ENCODE measurements at places on chromosomes 16 and 17.

DNA sequence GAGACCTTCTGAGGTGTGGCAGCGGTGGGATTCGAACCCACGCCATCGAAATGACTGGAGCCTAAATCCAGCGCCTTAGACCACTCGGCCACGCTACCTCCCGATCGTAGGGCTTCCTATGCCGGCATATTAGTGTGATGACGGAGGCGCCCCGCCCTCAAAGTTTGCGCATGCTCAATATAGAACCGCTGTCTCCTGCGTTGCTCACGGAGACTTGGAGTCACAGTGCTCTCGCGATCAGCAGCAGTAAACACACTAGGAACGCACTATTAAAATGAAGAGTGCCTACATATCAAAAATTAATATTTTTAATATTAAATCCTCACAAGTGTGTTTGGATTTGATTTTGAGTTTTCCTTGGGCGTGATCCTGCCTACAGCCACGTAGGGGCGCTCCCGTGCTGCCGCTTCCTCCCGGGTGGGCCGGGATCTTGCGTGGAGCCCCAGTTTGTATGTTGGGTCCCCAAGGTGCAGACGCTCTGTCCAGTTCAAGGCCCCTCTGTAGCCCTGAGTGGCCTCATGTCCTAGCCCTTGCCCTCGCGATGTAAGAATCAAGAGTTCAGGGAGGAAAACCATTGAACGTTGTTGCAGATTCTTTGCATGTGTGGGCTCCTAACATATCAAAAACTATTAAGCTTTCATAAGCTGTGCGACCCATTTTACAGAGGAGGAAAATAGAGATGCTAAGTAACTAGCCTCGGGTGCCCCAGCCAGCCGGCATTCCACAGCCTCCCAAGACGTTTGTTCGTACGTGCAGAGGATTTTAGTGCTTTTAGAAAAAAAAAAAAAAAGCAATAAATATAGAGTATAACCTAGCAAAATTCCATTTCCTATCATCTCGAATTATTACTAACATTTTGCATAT lies 10.2 kb upstream of the EEF2K start:
- DNase-seq = peak; percentile 80

DNA sequence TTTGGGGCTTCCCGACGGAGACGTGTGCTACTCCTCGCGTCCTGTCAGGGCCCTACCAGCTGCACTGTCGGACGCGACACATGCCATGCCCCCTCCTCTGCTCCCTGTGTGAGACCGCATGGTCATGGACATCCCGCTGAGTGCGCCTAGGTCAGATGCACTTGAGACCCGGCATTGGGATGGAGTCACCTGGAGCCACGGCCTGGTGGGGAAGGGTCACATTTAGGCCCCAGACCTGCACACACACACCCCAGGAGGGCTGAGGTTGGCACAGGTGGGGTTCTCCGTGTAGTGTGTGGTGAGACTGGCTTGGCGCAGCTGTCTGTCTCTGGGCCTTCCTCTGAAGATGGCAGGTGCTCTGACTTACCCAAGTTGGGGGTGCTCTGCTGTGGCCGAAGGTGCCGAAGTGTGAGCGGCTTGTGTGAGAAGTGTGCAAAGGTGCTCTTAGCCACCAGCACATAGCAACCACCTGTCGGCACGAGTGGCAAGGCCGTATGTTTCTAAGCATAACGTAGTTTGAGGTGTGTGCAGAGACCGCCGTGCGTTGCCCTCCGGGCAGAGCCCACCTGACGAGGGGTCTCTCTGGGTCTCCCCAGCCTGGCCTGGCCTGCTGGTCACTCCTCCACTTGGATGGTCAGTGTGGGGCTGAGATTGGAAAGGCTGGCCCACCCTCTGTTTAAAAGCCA lies 108.6 kb downstream of the BANP start:
- no peak for DNase-seq

DNA sequence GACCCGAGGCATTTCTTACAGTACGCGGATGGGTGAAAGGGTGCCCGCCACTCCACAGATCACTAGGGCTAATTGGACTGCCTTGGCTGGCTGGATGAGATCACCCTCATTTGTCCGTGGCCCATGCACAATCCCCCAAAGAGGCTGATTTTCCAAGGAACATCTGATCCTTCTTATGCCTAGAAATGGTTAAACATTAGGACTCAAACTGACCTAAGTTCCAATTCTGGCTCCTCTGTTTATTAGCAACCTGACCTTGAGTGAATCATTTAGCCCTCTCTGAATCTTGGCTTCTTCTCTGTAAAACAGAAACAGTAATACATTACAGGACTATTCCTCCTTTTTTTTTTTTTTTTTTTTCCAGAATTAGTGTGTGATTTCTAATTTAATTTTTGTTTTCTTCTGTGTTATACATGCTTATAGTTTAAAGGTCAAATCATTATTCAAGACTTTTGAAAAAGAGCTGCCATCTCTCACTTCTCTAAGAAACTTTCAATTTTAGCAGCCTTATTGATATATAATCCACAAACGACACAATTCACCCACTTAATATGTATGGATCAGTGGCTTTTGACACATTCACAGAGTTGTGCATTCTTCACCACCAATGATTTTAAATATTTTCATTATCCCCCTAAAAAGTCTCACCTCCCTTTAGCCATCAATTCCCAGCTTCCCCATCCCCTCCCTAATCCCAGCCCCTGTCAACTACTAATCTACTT lies 45.4 kb upstream of the TMEM132E start:
- DNase-seq = no peak

DNA sequence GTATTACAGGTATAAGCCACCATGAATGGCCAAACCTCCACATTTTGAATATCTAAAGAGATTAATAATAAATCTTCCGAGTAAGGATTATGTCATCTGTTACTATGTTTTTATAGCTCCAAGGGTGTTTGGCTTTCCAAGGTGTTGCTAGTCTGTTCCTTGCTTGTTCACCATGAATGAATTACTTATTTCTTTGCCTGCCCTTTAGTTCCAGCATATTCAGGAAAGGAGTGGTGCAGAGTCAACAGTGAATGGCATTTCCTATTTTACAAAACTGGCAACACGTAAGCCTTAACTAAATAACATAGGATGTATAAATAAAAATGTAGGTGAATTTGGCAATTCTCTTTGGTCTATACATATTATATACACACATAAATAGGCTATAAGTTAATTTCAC lies 70.3 kb downstream of the MYO1D start:
- DNase-seq = no peak

DNA sequence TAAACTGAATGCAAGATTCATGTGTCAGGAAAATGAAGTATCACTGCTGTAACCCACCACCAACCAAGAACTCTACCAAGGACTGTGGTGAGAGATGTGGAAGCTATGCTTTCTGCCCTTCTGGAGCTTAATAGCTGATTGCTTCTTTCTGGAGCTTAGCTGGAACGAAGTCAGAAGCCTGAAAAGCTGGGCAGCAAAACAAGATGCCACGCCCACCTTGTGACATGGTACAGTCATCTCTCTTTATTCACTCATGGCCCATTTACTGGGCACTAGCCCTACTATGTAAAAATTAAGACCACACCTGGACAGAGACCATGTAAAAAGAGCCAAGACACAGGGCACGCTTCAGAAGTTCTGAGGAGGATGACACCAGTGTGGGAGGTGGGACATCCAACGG lies 48.1 kb downstream of the TEX2 start:
- DNase-seq = no peak
